Activated CD4-positive, alpha-beta T cell treated with anti-CD3 and anti-CD28 coated beads, Interleukin-2, amount 50 U/mL, for 48 hours (primary cell): ENCODE measurements at places on chromosomes 6 and 20.
A peak's percentile ranks its signal among the peaks of the same experiment; 100 is the strongest.

DNA sequence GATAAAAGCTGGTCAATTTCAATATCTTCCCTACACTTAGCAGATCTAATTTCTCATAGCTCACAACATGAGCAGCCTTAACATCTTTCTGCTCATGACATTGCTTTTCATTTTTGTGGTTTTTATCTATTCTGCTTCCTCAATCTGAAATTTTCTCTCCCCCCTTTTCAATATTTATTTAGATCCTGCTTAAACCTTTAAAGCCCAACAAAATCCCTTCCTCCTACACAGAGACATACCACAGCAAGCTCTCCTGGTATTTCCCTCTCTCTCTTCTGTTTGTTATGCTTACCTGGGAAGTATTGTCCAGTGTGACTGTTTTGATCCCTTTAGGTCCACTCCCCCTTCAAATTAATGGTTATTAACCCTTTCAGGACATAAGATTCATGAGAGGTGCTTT, 582.5 kb downstream of the RFPL4B start:
- no peak for DNase-seq

DNA sequence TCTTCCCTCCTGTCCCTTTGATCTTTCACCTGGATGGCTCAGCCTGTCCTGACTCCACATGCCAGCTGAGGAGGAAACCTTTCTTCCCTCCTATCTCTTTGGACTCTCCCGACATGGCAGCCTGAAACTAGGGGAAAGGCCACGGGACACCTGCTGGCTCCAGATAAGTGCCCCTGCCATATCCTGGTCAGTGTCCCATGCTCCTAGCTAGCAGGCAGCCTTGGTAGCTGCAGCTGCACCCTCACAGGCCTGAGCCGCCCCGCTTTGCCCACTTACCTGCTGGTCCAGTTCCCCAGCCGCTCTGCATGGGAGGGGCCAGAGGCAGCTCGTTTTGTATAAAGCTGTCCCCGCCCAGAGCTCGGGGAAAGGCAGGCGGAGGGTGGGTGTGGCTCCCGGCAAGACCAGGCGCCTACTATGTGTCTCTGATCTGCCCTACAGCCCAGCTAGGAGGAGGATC, 7.4 kb upstream of the SLC52A3 start:
- DNase-seq: no peak

DNA sequence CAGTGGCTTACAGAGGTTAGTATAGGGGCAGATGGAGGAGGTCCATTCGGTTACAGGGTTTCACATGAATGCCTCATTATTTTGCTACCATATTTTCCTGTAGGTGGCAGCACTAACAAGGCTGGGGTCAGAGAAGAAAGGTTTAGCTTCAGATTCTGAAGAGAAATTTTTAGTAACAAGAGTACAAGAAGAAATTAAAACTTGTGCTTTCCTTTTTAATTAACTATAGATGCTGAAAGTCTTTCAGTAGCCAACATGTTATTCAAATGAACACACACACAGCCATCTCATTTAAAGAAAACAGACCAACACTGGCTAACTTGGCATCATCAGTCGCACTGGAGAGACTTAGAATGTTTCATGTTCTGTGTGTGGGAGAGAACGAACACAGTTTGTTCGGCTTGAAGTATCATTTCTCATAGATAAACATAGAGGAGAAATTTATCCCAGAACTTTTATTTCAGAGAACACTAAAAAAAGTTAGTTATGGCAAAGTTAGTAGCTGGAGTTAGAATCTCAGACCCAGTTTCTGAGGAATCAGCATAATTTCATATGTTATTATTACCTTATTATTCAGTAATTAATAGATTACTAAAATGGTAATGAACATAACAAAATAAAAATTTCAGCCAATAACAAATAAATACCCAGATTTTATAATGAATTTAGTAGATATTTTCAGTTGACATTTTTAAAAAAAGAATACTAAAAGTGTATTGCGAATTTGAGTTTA, 314.0 kb upstream of the RSPO3 start:
- no peak for DNase-seq

DNA sequence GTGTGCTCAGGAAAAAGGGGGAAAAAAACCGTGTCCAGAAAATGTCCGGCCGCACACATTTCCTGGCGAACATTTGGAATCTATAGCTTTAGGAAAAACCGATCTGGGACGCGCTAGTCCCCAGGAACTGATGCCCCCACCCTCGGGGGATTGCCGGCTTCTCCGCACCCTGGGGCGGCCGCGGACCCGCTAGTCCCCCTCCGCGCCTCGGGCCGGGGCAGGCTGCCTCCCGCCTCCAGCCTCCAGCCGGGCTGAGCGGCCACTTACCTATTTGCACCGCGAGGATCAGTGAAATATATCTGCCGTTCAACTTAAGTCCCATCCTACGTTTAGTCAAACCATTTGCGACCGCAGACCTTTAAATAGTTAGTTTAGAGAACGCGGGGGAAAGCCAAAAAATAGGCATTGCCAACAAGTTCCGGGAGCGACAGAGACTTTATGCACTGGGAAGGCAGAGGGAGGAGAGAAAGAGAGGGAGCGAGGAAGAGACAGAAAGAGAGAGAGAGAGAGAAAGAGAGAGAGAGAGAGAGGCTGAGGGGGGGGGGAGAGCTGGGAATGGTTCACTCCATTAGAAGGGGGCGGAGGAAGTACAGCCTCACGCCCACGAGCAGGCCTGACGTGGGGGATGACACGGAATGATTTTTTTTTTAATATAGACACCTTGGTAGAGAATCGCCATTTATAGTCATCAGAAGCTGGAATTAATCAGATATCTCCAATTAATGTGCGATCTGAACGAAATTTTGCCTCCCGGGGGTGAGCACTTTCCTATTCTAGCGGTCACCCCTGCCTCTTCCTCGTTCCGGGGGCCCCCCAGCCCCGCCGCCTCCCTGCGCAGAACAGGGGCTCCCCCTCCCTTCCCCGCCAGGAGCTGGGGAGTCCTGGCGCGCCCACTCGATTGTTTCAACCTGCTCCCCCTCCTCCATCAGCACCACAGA, at the start of gene NRN1:
Gene NRN1 (minus strand): TSS at position 498 of the 938 bp plus-strand sequence. CDS start 176 bp downstream, at position 322.
- DNase-seq: no peak

- no peak for DNase-seq
Observed at GRCh38 chr6:139187489-139187888, 52.6 kb downstream of the HECA start.

DNA sequence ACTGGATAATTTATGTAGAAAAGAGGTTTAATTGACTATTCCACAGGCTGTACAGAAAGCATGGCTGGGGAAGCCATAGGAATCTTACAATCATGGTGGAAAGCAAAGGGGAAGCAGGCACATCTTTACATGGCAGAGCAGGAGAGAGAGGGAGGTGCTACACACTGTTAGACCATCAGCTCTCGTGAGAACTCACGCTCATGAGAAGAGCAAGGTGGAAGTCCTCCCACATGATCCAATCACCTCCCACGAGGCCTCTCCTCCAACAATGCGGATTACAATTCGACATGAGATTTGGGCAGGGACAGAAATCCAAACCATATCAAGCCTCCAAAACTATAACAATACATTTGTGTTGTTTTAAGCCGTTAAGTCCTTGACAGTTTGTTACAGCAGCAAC, 257.1 kb upstream of the KCNG1 start:
- no peak for DNase-seq

DNA sequence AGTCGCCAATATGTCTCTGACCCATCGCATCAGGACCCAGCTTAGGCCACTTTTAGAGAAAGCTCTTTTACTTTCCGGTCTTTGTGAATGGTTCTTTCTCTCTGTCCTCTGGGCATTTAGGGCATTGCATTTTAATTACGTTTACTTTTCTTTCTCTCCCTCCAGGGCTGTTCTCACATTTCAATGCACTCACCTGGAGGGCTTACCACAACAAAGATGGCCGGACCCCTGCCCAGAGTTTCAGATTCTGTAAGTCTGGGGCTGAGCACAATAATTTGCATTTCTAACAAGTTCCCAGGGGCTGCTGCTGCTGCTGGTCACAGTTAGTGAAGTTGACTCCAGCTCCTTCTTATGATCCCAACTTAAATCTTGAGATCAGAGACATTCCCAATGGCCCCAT, 3.0 kb downstream of the ANKRD66 start:
- no peak for DNase-seq

- DNase-seq: no peak
Observed at GRCh38 chr6:113854531-113855499, 2.3 kb upstream of the MARCKS start.

DNA sequence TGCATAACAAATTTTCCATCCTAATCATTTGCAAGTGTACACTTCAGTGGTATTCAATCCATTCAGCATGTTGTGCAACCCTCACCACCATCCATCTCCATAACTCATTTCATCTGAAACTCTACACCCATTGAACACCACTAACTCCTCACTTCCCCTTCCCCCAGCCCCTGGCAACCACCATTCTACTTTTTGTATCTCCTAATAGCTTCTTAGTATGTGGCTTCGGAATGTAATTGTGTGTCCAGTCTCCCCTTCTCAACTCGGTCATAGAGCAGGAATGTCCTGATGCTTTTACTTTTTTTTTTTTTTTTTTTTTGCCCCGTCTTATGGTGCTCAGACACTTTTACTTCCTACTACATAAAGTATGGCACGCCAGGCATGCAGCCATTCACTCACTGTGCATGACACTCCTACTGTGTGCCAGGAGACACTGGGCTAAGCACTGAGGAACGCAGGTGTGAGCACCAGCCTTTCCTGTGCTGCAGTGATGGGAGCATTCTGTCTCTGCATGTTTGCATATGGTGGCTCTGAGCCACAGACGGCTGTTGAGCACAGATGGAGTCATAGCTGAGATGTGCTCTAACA, 15.3 kb downstream of the HCK start:
- no peak for DNase-seq

GRCh38 chr6:146903451-146903850, 300.8 kb upstream of the STXBP5 start:
- DNase-seq: no peak

- DNase-seq: no peak
Observed at GRCh38 chr6:146560607-146561006, 17.0 kb downstream of the RAB32 start.

DNA sequence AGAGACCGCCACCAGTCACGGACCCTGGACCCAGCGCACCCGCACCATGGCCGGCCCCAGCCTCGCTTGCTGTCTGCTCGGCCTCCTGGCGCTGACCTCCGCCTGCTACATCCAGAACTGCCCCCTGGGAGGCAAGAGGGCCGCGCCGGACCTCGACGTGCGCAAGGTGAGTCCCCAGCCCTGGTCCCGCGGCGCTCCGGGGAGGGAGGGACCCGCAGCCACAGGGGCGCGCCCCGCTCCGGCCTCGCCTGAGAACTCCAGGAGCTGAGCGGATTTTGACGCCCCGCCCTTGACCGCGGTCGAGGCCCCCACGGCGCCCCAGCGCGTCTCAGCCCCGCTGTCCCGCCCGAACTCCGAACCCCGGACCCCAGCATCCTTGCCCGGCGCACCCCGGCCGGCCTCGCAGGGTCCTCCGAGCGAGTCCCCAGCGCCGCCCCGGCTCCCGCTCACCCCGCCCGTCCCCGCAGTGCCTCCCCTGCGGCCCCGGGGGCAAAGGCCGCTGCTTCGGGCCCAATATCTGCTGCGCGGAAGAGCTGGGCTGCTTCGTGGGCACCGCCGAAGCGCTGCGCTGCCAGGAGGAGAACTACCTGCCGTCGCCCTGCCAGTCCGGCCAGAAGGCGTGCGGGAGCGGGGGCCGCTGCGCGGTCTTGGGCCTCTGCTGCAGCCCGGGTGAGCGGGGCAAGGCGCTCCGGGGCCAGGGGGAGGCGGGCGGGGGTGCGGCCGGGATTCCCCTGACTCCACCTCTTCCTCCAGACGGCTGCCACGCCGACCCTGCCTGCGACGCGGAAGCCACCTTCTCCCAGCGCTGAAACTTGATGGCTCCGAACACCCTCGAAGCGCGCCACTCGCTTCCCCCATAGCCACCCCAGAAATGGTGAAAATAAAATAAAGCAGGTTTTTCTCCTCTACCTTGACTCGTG, at the start of gene OXT:
Gene OXT (plus strand): TSS at position 11 of the 920 bp plus-strand sequence. CDS start 36 bp downstream, at position 47.
- peak; percentile 70 for DNase-seq

GRCh38 chr6:44275749-44276648, 5.7 kb downstream of the TMEM151B start:
- no peak for DNase-seq

DNA sequence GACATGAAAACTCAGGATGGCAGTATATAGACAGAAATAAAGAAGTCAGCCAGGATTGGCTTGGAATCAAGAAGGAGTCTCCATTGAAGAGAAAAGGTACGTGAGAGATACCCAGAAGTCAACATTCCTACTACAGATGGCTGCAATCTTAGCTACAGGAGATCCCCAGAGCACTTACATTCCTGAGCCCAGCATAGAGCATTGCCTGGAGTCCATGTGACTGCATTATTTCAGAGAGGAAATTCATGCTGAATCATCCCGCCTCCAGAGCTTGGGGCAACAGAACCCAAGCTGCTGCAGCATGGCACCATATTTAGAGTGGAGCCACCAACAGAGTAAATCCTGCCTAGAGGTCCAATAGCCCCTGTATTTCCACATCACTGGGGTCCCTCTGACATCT, 125.0 kb upstream of the GRIK2 start:
- DNase-seq: no peak

DNA sequence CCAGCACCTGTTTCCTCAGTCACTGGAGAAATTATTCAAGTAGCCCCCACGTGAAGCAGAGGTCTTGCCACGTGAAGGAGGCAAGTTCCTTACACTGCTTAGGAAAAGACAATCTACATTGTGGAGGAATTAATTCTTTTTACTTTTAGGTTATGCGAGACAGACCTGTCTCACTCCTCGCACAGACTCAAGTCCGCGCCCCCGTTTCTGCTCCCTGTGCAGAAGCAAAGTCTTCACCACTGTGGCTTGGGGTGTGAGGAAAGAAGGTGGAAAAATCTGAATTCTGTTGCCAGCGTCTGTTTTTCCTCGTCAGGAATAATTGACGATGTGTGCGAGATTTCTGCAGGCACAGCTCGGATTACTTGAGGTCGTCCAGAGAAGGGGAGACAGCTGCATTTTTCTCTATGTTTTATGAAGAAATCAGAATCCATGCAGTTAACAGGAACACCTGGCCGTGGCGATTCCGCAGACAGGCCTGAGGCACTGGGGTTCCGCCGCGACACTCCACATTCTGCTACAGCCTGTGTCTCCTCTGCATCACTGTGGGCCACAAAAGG, 185.1 kb downstream of the SMOC2 start:
- DNase-seq: no peak

- DNase-seq: no peak
Observed at GRCh38 chr6:45378334-45378926, 696 bp upstream of the SUPT3H start.

- no peak for DNase-seq
Observed at GRCh38 chr6:152588456-152588855, 48.7 kb downstream of the SYNE1 start.

GRCh38 chr6:140970485-140970884, 1162.2 kb upstream of the GJE1 start:
- DNase-seq: no peak
